ENCODE measurements at places on chromosomes 4 and X.
A peak's percentile ranks its signal among the peaks of the same experiment; 100 is the strongest.

DNA sequence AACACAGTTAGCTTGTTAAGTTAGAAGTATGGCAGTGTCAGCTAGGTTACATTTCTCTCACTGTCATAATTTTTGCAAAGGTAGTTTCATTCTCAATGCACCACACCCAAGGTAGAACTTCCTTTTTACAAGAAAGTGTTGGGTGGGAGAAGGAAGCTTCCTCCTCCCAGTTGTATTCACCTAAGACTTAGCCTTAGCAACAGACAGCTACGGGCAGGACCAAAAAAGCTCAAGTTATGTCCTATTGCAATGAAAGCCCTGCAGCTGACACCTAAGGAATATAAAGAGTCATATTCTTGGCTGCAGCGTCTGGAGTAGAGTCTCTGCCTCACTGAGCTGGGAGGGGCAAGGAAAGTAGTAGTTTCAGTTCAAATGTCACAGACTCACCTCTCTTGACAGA lies 25.1 kb upstream of the PRDM8 start:
- DNase-seq, result no peak

DNA sequence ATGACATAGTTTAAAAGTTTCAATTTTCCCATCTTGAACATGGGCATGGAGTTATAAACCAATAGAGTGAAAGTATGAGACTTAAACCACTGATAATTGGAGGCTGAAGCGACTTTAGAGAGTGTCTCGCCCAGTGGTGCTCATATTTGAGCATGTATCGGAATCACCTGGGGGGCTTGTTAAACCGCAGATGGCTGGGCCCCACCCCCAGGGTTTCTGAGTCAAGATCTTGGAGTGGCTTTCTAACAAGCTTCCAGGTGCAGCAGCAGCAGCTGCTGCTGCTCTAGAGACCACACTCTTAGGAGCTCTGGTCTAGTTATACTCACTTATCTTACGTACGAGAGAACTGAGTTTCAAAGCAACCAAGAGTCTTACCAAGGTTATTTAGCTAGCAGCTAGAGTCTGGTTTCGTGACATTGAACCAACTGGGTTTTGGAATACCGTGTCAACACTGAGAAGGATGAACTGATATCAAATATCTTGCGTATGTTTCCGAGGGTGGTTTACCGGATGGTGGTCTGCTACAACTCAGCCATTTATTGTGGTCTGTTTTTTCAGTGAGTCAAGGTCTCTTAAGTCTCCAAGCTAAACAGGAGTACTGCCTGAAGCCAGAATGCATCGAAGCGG lies 5.9 kb downstream of the PHEX start:
- no peak for DNase-seq

DNA sequence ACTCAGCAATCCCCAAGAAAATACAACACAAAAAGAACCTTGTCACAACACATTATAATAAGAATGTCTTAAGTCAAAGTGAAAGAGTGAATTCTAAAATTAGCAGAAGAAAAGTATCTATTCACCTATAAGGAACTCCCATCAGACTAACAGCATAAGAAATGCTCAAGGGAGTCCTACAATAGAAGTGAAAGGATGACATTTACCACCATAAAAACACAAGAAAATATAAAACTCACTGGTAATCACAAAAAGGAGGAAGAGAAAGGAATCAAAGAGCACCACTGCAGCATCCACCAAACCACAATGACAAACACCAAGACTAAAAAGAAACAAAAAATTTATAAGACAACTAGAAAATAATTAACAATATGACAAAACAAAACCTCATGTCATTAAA lies 257.0 kb upstream of the AGTR2 start:
- no peak for DNase-seq

- no peak for DNase-seq
Measured at GRCh38 chrX:100931218-100931924, 2.7 kb upstream of the XKRX start.

- no peak for DNase-seq
Measured at GRCh38 chr4:76639288-76639687, 204.3 kb downstream of the SHROOM3 start.

GRCh38 chr4:88971536-88971935 lies 85.4 kb downstream of the FAM13A start:
- DNase-seq, result no peak

- no peak for DNase-seq
Measured at GRCh38 chr4:99894998-99895397, 771 bp upstream of the LAMTOR3 start.

- no peak for DNase-seq
Measured at GRCh38 chrX:110359273-110359672, 625 bp downstream of the RTL9 start.

- peak; percentile 97 for DNase-seq
Measured at GRCh38 chr4:924107-925096, 7.7 kb downstream of the GAK start.

DNA sequence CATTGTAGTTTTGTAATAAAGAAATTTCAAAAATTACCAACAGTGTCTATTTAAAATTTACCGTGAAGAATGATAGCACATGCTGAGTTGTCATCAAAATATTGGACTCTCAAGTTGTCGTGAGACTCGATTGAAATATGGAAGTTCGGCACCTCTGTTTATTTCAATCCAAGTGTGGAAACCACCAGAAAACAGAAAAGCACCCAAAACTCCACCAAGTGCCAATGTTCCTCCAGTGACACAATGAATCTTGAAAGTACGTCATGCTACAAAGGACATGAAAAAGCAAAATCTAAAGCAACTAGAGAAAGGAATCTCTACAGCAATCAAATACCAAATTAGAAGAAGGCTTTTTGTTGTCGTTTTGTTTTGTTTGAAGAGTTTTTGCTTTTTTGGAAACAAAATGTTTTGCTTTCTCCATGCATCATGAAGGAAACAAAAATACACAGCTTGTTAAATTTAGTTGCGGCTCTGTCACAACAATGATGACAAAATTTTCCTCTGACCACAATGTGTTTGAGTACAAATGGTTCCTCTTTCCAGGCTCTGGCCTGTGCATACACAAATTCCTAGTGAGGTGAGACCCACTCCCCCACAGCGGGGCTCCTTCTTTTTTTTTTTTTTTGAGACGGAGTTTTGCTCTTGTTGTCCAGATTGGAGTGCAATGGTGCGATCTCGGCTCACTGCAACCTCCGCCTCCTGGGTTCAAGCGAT lies 9.6 kb upstream of the IL13RA1 start:
- DNase-seq, result no peak

DNA sequence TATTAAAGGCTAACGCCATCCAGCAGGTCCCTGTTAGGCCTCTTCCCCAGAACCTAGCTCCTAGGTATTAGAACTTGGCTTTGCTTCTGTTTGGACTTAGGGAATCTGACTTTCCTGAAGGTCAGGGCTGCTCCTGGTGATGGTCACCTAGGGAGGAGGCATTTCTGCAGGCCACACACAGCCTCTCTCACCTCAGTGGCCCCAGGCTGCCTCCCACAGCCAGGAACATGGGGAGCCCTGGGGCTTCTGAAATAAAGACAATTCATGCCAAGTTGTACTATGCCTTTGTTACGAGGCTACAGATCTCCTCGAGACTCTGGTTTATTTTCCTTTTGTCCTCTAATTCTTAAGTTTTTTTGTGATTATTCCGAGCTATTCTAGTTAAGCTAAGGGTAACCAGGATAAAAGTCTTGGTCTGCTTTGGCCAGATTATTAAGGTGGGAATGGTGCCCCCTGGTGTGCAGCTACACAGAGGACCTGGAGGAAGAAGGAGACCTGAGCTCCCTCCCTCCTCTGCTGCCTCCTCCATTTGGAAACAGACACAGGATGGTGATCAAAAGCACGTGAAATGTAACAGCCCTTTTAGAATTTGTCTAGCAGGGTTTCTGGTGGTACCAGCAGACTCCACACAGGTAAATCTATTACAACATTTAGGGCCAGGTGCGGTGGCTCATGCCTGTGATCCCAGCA lies 131.0 kb downstream of the DCLK2 start:
- DNase-seq, result peak; percentile 42

- DNase-seq, result no peak
Measured at GRCh38 chr4:2458546-2459491, 10.1 kb upstream of the RNF4 start.

GRCh38 chr4:135434936-135435335 lies 1233.3 kb upstream of the PABPC4L start:
- DNase-seq, result no peak
